ENCODE measurements at places on chromosomes 1 and 21.

DNA sequence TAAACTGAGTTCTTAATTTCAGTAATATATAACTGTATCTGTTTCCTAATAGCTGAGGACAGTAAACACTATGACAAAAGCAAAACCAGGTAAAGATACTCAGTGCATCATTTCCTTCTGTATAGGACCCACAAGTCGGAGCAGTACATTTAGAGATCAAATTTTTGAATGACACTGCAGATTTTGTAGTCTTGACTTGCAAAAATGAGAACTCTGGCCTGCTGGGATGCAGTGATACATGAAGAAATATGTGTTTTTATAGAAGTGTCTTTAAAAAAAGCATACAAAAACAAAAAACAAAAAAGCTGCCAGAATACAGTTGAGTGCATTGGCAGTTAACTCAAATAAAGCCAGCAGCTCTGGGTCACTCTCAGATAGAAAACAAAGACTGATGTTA is 19.0 kb downstream of the GART start:
- no peak for DNase-seq

DNA sequence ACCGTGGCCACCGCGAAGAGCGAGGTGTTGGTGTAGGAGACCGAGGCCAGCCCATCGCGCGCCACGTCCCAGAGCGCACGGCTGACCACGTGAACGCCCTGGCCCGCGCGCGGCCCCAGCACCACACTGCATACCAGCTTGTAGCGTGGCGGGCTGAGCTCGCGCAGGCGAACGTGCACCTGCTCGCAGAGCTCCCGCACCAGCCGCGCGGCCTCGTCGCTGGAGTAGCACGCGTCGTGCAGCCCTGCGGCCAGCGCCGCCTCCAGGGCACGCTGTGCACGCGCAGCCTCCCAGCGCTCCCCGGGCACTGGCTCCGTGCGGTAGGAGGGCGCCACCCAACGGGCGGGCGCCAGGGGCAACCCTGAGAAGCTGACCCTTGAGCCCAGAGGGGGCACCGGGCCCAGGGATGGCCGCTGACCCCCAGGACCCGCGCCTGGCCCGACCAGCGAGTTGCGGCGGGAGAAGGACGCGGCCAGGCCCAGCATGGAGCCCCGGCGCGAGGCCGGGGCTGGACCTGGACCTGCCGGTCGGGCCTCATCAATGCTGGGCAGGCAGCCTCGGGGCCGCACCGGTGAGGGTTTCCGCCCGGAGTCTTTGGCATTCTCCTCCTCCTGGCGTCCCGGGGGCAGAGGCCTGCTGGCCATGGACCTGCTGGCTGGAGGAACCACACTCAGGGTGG is 987 bp downstream of the DYNLT4 start:
- DNase-seq = no peak

GRCh38 chr1:145879775-145880174 is 5.9 kb downstream of the ANKRD35 start:
- DNase-seq = no peak

DNA sequence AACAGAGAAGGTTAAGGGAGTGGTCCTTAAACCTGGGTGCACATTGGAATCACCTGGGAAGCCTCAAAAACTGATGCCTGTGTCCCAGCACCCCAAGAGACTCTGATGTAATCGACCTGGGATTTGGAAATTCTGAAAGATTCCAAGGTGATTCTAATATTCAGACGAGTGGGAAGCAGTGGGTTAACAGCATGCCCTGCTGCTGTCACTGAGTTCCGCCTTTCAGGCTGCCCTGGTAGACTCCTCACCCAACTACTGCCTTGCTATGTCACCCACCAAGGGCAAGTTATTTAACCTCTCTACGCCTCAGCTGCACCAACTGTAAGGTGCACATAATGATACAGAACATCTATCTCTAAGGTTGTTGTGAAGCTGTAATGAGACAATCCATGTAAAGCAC is 59.2 kb downstream of the CD34 start:
- peak; percentile 27 for DNase-seq

GRCh38 chr1:35715568-35716002 is 3.1 kb downstream of the C1orf216 start:
- DNase-seq = peak; percentile 68

DNA sequence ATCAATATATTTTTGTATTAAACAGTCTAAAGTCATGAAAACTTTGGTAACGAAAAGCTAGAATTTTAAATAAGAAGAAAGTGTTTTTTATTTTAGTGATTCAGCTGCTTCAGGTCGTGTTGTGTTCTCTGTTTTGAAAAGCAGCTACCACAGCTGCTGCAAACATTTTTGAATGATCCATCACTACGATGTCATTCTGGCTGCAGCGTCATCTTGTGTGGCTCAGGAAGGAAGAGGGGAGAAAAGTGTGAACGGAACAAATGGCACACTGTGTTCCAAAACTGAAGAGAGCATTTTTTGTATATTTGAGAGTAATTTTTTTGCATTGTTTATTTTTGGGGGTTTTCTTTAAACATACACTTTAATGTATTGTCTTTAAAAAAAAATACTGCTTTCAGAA is 323.0 kb upstream of the ADGRL2 start:
- DNase-seq = no peak

- DNase-seq = no peak
Measured at GRCh38 chr1:239184561-239185244, 201.7 kb upstream of the CHRM3 start.

DNA sequence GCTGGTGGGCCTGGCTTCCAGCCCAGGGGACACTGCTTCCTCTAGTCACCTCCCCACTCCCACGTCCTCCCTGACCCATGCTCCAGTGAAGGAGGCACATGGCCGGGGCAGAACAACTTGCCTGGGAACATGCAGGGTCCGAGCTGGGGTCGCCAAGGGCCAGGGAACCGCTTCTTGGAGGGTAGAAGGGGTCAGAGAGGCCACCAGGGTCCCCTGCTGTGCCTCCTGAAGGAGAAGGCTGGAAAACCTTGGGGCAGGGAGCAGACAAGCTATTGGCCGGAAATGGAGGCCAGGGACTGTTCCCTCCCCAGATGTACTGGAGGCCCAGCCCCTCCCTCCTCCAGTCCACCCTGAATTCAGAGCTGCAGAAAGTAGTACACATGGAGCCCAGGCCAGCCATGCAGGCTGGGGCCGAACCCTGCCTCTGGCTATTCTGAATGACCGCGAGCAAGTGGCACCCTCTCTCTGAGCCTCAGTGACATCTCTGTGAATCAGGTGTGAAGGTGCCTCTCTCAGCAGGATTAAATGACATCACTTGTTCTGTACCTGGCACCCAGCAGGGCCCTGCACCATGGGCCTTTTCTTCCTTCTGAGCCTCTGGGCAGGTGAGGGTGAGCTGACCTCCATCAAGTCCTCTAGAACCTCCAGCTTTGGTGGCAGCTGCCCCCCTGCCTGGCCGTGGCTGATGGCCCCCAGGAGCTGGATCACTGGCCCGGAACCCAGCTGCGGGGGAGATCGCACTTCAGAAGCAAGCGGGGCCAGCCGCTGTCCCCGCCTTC is 15.7 kb downstream of the SPOCD1 start:
- no peak for DNase-seq

- peak; percentile 39 for DNase-seq
Measured at GRCh38 chr21:35565204-35565611, 495.1 kb downstream of the SETD4 start.

- DNase-seq = no peak
Measured at GRCh38 chr1:110620250-110620615, 14.1 kb upstream of the KCNA2 start.

DNA sequence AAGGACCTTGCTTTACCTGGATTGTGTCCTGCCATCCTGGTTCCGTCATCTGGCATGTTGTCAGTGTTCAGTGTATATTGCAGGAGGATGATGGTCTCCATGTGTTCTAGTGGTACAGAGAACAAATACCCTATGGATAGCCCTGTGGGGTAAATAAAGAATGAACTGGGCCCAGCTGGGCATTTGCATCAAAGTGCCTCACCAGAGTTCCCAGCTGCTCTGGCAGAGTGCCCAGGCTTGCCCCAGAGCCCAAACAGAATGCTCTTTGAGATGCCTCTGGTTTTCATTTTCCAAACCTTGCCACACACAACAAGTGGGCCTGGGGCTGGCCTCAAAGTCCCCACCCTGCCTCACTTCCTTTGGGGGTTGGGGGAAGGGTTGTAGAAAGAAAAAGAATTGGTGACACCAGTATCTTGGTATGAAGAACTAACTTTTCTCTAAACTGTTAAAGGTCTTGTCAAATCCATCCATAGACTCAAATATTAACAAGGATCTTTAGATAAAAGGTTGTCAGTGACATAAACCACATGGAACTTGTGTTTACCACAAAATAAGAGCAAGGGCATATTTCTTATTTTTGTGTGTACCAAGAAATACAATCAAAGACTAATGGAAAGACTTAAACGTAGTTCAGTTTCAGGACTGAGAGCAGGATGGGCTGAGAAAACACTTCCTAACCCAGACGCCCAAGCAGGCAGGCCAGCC is 82.2 kb downstream of the LMO4 start:
- DNase-seq = no peak

DNA sequence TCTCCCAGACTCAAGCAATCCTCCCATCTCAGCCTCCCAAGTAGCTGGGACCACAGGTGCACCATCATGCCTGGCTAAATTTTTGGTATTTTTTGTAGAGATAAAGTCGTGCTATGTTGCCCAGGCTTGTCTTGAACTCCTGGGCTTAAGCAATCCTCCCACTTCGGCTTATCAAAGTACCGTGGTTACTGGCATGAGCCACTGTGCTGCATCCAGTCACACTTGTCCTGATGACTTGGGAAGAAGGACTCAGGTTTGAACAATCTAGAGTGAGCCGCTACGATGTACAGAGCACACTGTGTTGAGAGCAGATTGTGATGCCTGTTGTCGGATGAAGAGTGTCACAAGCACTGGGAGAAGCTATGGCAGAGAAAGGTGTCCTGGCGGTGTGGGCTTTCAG is 27.2 kb downstream of the RNF187 start:
- DNase-seq = no peak

DNA sequence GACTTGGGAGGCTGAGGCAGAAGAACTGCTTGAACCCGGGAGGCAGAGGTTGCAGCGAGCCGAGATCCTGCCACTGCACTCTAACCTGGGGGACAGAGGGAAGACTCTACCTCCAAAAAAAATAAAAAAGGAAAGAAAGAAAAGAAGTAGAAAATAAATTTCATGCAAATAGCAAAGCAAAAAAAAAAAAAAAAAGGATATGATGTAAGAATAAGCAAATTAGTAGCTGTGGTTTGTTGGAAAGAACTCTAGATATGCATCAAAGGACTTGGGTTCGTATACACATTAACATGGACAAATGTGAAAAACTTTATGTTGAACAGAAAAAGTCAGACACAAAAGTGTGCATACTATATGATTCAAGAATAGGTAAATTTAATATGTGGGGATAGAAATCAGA is 11.9 kb downstream of the WASF2 start:
- DNase-seq = no peak

DNA sequence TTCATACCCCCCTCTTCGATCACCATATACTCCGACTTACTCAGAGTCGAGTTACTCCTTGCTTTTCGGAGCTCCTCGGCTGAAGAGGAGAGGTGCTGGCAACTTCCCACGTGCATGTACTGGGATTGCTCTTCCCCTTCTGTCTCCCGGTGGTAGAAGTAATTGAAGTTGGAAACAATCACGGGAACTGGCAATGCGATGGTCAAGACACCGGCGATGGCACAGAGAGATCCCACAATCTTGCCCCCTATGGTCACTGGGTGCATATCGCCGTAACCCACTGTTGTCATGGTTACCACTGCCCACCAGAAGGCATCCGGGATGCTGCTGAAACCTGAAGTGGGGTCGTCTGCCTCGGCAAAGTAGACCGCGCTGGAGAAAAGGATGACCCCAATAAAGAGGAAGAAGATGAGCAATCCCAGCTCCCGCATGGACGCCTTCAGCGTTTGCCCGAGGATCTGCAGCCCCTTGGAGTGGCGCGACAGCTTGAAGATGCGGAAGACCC is 1.5 kb downstream of the KCNA3 start:
- DNase-seq = peak; percentile 3

GRCh38 chr1:50422946-50423669 is at the start of gene DMRTA2:
Gene DMRTA2, minus strand, starts transcription at chr1:50423443. Its CDS starts 1,907 bp downstream, at chr1:50421536.
- DNase-seq = no peak

GRCh38 chr1:23126801-23127200 is 41.9 kb downstream of the LUZP1 start:
- DNase-seq = no peak

GRCh38 chr1:44049839-44050238 is 18.6 kb upstream of the SLC6A9 start:
- no peak for DNase-seq

- DNase-seq = no peak
Measured at GRCh38 chr1:240508201-240508600, 103.8 kb downstream of the GREM2 start.

DNA sequence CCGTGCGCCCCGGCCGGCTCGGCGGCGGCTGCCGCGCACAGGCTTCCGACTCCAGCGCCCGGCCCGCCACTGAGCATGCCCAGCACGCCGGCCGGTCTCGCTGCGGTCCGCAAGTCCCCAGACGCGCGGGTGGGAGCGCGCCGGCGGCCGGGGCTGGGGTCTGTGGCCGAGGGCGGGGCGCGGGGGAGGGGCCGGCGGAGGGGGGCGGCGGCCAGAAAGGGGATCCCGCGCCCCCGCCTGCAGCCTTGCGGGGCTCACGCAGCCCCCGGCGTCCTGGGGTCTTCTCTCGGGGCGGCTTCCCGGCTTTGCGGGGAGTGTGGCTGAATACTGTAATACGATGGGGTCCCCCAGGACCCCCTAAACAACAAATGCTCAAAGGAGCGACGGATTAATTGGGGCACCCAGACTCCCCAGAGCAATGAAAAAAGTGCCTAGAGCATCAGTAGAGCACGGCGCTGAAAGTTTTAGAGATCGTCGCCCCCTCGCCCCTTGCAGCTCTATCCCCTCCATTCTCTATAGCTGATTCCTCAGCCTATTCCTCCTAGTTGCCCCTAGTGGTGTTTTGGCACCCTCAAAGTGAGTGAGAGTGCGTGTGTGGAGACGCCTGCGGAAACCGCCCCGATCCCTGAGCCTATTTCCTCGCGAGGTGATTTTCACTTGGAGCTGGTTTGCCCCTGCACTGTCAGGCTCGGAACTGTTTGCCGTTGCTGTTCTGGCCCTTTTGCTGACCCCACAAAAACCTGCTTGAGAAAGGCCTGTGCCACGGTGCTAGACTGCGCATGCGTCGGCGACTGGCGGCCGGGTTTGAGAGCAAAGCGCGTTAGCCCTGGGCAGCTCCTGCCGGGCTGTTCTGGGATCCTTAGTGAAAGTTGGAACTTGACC is at the start of gene VAV3:
Gene VAV3 (minus strand): TSS at position 71 of the 882 bp plus-strand sequence. CDS start 311 bp downstream, outside the sequence.
- peak; percentile 58 for DNase-seq

GRCh38 chr1:172339842-172340241 is 80.6 kb upstream of the C1orf105 start:
- no peak for DNase-seq

GRCh38 chr1:112713466-112714312 is 1.4 kb downstream of the PPM1J start:
- DNase-seq = peak; percentile 71

GRCh38 chr1:115680730-115681111 is 39.0 kb downstream of the VANGL1 start:
- no peak for DNase-seq
